Activated naive CD4-positive, alpha-beta T cell treated with Interleukin-2 at 50 U/mL for 16 hours (primary cell): ENCODE measurements at places on chromosomes 5 and 9.

DNA sequence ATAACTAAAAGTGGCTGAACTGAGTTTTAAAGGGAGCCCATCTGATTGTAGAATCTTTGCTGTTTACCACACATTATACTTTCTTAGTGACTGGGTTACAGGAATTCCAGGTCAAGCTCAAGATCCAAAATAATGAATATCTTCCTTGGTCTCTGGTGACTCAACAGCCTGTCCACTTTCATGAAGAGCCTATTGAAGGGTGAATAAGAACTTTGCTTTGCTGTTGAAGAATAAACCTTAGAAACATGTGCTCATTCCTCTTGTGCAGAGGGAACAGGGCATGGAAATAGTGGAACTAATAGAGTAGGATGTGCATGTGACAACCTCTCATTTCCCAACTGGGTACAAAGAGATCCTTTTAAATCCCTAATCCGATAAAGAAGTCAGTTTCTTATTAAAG, 21.4 kb downstream of the ALDH1A1 start:
- no peak for DNase-seq

DNA sequence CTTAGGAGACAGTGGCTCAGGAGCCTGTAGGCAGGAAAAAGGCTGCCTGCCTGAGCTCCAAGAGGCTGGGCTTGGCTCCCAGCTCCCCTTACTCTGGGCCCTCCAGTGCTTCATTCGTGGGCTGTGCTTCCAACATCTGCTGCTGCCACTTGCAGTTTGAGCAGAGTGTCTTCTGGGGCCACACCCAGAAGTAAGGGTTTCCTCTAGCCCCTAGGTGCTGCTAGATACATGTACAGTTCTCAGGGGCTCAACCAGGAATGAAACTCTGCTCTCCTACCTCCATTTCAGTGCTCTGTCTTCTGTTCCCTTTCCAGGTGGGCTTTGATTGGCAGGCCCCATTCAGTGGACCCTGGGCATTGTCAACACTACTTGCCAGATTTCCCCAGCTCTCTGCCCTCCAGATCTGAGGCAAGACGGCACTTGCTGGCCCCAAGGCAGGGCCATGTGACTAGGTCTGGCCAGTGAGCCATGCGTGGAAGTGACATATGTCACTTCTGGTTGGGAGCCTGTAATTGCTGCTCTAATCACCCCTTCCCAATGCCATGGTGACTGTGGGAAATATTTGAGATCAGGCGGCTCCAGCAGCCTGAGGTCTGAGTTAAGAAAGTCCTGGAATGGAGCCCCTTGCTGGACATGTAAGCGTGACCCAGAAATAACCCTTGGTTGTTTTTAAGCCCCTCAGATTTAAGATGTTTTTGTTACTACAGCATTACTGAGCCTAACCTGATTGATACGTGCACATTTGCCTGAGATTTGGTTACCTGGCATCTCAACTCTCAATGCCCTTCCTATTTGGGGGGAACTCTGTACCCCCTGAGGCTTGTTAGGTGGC, 9.4 kb upstream of the BOD1 start:
- DNase-seq = no peak

DNA sequence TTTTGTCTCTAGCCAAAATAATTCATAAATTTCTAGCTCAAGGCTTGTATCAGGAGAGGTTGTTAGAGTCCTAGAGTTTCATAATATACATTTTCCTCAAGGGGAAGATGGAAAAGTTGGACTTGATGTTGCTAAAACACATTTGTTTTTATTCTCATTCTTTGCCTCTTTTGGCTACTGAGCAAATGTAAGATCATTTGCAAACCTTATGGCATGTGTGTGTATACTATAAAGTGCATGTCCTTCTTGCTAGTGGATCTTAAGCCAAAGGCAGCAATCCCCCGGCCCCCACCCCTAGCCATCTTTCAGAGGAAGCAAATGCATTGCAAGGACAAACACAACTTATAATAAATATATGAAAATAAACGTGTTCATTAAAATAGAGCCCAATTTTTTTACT, 43.0 kb downstream of the ADAMTSL1 start:
- no peak for DNase-seq

DNA sequence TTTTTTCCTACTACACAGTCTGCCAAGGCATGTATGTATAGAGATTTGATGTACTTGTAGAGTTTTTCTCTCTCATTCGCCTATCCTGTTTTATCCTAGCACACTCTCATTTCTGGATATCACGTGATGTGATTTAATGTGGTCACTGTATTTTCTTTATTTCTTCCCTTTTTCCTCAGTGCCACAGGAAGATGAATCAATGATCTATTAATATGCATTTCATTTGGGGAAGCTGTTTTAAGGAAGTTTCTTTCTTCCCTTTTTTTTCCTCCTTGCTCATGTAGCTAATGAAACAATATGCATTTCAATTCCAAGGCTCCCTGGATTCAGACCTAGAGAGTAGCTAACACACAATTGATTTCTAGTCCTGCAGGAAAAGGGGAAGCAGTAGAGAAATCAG, 506.3 kb upstream of the WWC1 start:
- no peak for DNase-seq

GRCh38 chr9:99823681-99824377, 2.1 kb downstream of the NR4A3 start:
- peak; percentile 89 for DNase-seq

DNA sequence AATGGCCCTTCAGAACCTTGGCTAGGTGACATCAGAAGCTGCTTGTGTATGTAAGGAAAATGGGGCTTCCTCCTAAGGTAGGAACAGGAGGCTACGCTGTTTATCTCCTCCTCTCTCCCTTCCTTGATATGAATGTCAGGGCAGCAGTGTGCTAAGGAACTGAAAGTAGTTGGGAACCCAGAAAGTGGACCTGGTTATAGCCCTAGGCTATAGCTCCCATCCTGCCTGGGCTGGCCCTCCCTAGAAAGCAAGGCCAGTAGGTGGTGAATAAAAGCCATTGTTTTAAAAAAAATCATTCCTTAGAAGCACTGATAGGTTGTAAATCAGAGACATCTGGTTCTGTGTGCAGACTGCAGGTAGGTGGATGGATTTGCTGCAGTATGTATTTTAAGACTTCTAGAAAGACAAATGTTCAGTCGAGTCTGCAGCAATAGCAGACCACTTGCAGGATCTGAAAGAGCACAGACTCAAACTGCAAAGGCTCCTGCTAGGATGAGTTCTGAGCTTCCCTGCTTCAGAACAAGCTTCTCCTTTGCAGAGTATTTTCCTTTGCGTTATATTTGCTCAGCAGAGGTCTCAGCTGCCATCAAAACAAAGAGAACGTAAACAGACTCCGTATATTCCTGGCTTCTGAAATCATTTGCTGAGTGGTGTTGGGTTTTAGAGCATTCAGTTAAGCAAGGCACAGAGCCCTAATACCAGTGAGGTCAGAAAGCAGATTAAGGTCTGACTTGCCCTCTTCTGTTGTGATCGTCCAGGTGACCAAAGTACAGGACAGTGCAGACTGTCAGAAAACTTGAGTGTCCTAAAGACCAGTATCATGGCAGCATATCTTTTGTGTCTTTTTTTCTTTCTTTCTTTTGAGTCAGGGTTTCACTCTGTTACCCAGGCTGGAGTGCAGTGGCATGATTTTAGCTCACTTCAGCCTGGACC, 20.1 kb upstream of the CFAP157 start:
- DNase-seq = no peak

DNA sequence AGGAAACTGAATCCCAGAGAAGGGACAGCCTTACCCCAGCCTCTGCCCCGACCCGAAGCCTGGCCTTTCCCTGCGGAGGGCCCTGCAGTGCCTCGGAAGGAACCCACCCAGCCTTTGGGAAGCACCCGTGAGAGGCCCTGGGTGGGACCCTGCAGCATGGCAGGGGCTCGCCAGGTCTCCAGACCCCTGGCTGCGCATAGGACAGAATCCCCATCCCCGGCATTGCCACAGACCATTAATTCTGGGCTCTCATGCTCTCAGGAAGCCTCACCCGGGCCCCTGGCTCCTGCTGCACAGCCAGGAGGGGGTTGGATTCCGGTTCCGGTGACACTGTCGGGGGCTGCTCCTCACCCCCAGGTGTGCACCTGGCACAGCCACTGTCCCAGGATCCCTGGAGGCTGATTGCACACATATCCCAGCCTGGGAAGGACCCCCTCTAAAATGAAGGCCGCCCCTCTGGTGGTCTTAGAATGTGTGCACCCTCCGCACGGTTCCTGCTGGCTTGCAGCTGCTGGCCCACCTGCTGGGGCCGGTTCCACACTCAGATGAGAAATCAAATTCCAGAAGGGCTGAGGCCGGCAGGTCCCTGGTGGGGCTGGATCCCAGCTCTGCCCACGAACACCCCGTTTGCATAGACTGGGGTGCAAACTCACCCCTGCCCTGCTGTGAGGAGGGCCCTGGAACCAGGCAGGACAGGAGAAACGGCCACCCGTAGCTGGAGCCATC, 4.7 kb downstream of the EGFL7 start:
- no peak for DNase-seq

- no peak for DNase-seq
Measured at GRCh38 chr9:121711797-121712196, 60.4 kb downstream of the DAB2IP start.

DNA sequence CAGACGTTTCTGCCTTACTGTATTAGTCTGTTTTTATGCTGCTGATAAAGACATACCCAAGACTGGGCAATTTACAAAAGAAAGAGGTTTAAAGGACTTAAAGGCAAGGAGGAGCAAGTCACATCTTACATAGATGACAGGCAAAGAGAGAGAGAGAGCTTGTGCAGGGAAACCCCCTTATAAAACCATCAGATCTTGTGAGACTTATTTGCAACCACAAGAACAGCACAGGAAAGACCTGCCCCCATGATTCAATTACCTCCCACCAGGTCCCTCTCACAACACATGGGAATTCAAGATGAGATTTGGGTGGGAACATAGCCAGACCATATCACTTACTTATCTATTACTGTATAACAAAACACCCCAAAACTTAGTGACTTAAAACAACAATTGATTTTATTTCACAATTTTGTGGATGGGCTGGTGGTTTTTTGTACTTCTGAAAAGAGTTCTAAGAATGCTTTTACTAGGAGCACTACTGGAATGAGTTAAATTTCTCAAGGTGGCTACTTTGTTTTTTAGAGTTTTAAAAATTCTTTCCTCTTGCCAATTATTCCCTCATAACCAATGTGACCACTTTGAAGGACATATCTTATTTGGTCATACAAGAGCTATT, 10.3 kb downstream of the RUSC2 start:
- DNase-seq = no peak

- no peak for DNase-seq
Measured at GRCh38 chr5:88691945-88692868, 190.8 kb downstream of the MEF2C start.

DNA sequence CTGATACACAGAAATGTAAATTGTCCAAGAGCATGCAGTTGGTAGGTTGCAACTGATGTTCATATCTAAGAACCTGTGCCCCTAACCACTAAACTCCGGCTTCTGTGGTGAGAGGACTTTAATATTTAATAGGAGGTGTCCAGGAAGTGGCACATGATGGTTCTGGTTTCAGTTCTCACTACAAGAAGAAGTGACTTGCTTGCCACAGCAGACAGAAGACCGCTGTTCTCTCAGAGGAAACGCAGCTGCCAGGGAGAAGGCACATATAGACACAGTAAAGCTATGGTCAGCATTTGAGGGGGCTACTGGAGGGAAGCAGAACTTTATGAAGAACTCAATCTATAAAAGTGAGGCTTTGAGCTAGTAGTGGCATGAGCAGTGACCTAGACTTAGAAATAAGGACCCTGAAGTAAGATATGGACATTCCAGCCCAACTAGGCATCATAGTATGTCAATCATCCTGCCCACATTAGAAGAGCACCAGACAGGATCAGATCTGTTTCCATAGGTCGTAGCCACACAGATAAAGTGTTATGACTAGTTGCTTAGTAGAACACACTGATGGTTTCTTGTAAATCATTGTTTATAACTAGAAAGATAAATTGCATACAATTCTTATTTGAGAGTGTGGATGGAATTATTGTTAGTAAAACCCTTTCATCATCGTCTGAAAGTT, 36.4 kb upstream of the DAB2 start:
- DNase-seq = no peak

GRCh38 chr5:125357660-125358059, 611.2 kb upstream of the ZNF608 start:
- no peak for DNase-seq

GRCh38 chr9:135878528-135879236, 28.7 kb downstream of the CAMSAP1 start:
- no peak for DNase-seq

DNA sequence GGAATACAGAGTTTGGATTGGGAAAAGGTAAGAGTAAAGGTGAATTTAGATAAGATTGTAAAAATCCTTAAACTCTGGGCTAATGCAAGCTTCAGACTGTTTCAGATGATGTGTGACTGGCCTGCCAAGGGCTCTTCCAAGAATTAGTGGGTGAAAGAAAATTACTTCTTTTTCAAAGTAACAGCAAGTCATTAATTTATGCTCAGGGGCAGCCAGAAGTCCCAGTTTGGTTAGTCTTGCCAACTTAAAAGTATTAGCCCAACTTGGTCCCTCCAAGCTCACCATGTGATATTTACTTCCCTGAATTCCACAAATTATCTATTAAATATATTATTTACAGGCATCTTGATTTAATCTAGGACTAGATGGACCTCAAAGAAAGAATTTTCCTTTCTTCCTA, 947.8 kb downstream of the NR2F1-AS1 start:
- no peak for DNase-seq

DNA sequence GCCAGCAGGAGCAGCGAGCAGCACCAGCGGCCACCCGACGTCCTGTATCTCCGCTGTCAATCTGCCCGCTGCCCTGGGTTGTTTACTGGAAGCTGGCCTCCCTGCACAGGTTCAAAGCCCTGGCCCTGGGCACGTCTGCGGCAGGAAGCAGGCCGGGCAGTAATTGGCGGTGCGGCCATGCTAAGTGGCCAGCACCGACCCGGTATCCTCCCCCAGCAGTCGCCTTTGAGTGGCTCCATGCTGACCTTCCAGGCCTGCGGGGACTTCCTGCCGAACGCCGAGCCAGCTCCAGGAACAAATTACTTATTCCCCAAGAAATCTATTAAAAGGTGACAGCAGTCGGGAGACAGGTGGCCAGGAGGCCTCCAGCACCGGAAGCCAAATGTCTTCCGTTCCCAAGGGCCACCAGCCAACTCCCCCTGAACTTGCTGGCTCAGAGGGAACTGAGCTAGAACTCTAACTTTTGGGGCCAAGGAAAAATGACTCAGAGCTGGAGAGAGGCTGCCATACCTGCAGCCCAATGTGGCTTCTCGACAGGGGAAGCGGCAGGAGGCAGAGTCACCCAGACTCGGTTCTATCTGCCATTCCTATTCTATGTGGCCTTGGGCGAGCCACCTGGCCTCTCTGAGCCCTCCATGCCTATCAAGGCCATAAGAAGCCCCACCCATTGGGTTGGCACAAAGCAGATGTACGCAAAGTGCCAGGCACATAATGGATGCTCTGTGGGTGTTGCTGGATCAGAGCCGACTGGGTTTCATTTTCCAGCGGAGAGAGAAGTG, 13.7 kb upstream of the PSMB7 start:
- no peak for DNase-seq

- DNase-seq = peak; percentile 33
Measured at GRCh38 chr5:141878186-141878710, at the start of gene PCDH1. Gene PCDH1 (minus strand): TSS chr5:141878410. CDS start chr5:141878262, 148 bp downstream.

DNA sequence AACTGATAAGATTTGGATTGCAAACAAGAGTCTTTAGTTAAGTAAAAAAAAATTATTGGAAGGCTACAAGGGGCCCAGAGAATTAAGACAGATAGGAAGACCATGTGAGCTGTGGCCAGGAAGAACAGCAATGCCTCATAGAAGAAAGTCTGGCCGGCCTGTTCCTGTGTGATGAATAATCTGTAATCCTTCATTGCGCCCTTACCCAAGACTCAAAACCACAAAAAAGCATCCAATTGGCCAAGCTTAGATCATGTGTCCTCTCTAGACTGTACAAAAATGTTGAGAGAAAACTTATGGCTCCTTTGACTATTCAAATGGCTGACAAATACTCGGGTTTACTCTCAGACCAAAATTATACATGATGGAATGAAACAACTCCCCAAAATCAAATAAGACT, 1383.5 kb downstream of the PTPRD start:
- DNase-seq = no peak
